ENCODE measurements at places on chromosomes 5 and 9. TPM values are rescaled to one million over a fixed set of nuclear protein-coding genes. Genes with fewer than 3 reads are reported as not detected.

PDLIM7 gene
- total RNA-seq: 64.4 TPM

MTX3 gene
- total RNA-seq: 34.0 TPM

WHRN gene
- 16.6 TPM for total RNA-seq

ABITRAM gene
- 14.6 TPM for total RNA-seq

PCDHA9 gene
- total RNA-seq: 4.6 TPM

OR1Q1 gene
- not detected for total RNA-seq

TAL2 gene
- total RNA-seq: 12.0 TPM

FGF18 gene
- total RNA-seq: 5.3 TPM

FBN2 gene
- 145 TPM for total RNA-seq

Data from camera-type eye (tissue), 1 donor.